H54 (cell line): ENCODE measurements at places on chromosomes 2 and 18.

DNA sequence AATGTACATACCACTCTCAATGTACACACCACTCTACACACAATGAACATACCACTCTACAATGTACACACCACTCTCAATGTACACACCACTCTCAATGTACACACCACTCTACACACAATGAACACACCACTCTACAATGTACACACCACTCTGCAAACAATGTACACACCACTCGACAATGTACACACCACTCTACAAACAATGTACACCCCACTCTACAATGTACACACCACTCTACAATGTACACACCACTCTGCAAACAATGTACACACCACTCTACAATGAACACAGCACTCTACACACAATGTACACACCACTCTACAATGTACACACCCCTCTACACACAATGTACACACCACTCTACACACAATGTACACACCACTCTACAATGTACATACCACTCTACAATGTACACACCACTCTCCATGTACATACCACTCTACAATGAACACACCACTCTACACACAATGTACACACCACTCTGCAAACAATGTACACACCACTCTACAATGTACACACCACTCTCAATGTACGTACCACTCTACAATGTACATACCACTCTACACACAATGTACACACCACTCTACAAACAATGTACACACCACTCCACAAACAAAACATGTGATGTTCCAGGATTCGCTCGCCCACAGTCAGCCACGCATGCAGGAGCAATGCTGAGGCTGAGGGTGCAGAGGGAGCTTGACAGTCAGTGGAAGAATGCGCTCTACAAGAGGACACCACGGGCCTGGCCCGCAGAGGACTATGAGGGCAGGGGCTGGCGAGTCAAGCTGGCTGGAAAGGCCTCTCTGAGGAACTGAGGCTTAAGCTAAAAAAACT is 118.2 kb downstream of the HDAC4 start:
- DNase-seq: no peak

DNA sequence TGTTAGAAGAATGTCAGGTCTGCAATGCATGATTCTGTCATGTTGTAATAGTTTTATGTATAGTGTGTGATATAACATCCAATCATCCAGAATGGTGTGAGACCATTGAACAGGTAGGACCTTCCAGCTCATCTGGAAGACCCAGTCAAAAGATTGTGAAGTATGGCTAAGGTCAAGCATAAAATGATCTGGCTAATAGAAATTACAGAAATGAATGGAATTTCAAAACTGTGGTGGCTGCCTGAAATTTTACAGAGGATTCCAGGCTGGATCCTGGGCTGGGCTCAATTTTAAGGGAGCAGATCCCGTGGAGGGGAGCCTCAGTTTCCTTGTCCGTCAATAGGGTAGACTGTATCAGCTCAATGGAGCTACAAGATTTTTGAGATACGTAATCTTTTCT is 39.1 kb downstream of the ACKR3 start:
- no peak for DNase-seq

DNA sequence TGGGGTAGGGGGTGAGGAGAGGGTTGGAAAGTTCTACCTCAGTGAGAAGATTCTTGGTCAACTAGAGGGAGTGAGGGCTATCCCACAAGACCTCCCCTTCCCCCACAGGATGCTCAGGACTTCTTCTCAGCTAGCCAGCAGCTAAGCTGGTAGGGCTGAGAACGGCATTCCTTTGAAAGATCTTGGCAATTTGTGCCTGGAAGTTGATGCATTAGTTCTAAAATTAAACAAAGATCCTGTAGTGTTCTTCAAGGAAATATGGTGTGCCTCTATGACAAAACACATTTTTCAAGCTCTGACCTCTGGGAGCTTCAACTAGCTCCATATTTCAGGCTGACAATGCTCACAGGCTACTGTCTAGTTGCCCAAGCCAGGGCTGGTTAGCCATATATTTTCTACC is 2.3 kb downstream of the LYPD1 start:
- DNase-seq: no peak

DNA sequence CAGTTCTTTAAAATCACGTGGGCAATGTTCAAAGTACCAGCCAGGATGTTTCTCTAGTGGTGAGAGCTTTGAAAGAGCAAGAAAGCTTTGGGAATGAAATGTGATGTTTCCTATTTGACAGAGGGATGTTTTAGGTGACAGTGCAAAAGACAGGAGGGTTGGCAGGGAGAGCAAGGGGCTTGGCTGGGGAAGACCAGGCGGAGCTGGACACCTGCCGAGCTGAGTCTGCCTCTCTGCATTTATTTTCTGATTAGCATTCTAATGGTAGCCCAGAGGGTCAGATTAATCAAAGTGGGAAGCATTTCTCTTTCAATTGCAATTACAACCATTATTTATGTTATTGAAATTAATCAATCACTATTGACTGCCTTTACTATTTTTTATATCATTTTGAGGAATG is 145.4 kb upstream of the RAB12 start:
- DNase-seq: no peak

DNA sequence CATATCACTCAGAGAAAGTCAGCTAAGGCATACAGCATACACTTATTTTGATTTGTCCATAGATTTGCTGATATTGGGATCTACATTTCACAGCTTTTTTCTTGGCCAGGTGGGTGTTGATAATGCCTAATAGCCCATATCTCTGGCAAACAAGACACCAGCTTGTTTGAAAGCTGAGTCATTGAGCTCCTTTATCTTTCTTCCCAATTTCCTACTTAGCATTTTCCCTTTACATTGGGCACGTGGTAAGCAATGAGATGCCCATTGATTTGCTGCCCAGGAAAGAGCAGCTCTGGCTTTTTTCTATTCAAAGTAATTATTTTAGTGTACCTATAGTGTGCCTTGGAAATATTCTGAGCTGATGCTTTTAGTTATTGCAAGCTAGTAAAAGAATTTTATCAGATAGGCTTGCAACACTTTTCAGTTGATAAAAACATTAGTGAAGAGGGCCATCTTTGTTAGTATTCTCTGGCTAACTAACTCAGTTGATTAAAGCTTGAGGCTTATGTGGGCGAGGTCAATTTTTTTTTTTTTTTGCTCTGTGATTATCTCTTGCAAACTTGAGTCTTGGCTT is 79.6 kb downstream of the OSBPL6 start:
- DNase-seq: no peak

DNA sequence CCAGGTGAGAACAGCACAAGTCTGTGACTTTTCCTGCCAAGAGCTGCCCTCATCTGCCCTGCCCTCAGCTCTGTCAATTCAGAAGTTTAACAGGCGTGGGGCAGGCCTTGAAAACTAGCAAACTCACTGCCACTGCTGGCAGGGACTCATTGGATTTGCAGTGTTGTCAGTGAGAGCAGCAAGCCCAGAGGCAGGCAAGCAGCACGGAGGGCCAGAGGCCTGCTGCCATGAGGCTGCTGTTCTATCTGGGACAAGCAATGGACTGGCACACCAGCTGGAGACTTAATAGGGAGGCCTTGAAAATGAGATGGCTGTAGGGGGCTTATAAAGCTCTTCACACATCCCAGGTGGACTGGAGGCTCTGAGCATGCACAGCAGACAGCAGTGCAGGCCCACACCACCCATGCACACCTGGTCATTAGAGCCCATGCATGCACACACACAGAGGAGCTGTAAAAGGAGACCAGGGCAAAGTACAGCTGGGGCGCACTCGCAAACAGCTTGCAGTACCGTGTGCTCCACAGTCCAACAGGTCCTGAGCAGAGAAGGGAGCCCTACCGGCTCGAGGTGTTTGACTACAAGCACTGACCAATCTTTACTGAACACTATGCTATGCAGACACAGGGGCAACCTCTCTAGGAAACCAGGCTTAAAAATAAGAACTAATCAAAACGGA is 28.7 kb downstream of the MGAT4A start:
- DNase-seq: no peak

DNA sequence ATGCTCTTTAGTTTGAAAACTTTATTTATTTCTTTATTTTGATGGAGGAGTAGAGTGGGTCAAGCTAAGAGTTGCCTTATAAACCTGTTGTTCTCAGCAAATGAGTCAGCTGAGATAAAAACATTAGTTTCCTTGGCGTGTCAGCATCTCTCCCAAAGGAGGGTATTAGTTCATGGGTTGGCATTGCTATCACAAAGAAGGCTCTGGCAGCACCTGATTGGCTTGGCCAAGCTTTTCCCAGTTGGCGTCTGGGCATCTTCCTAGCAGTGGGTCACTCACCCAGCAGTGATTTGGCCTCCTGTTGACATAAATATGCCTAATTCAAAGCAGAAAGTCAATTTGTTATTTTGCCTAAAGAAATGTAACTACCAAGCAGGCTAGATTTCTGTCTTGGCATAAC is 200.7 kb upstream of the TNP1 start:
- no peak for DNase-seq
